Stimulated activated CD8-positive, alpha-beta memory T cell treated with anti-CD3 and anti-CD28 coated beads, Interleukin-15, amount 100 ng/mL, for 4 hours (primary cell): ENCODE measurements at places on chromosomes 1 and 21.

- DNase-seq = no peak
Measured at GRCh38 chr1:70627910-70628309, 216.8 kb downstream of the CTH start.

- no peak for DNase-seq
Measured at GRCh38 chr1:89934461-89934860, 60.4 kb upstream of the ZNF326 start.

DNA sequence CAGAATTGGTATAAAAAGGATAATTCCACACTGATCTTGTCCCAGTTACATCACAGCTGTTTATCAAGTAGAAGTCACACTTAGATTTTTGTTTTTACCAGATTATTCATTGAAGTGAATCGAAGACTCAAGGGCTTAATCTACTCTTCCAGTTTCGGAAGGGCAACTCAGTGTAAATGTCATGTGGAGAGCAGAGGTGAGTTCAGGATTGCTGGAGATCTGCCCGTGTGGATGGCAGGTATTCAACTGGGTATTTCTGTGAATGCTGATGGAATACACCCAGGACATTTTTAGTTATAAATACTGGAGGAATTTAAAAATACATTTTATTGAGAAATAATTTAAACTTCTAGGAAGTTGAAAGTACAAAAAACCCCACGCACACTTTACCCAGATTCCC, 19.4 kb downstream of the CC2D1B start:
- no peak for DNase-seq

- no peak for DNase-seq
Measured at GRCh38 chr1:109225711-109226445, 12.2 kb downstream of the SARS1 start.

GRCh38 chr1:206583707-206584648, 28.3 kb downstream of the EIF2D start:
- peak; percentile 73 for DNase-seq

DNA sequence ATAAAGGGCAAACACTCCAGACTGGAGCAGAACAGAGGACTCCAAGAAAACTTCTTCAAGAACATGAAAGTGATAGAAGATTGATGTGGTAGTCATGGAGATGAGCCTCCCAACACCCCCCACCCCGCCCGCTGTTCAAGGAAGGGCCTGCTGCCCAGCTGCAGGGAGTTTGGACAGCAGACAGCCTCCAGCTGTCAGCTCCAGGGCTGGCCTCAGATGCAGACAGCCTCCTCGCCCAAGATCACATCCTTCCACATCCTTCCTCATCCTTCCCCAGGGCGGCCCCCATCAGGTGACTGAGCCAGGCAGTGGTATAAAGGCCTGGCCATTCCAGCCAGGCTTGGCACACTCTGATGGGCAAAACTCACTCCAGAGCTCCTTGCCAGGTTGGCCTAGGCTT, 24.6 kb downstream of the HMGN2 start:
- DNase-seq = no peak

DNA sequence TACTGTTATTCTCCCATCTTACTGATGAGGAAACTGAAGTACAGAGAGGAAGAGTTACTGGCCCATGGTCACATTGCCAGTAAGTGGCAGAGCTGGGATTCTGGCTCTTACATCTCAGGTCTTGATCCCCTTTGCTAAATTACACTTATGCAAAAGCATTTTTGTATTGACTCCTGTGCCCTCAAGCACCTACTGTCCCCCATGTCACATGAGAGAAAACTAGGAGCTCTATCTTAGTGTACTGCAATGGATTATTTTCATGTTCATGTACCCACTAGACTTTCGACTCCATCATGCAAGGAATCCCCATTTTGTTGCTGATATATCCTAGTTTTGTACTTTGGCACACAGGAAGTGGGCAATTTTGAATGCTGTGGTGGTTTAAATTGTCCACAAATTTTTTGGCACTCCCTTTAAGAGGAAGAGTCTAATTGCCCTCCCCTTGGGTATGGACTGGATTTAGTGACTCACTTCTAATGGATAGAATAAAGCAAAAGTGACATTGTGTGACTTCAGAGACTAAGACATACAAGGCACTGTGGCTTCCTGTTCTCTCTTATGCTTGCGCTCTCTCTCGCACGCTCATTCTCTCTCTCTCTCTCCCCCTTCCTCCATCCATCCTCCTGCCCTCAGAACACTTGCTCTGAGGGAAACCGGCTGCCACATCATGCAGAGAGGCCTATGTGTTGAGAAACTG, 43.5 kb upstream of the JAK1 start:
- DNase-seq = no peak

GRCh38 chr1:14897547-14897946, 256.0 kb upstream of the TMEM51 start:
- no peak for DNase-seq

- DNase-seq = no peak
Measured at GRCh38 chr21:36773117-36773516, 74.2 kb downstream of the SIM2 start.

GRCh38 chr1:230641346-230641745, 935 bp upstream of the COG2 start:
- DNase-seq = no peak

DNA sequence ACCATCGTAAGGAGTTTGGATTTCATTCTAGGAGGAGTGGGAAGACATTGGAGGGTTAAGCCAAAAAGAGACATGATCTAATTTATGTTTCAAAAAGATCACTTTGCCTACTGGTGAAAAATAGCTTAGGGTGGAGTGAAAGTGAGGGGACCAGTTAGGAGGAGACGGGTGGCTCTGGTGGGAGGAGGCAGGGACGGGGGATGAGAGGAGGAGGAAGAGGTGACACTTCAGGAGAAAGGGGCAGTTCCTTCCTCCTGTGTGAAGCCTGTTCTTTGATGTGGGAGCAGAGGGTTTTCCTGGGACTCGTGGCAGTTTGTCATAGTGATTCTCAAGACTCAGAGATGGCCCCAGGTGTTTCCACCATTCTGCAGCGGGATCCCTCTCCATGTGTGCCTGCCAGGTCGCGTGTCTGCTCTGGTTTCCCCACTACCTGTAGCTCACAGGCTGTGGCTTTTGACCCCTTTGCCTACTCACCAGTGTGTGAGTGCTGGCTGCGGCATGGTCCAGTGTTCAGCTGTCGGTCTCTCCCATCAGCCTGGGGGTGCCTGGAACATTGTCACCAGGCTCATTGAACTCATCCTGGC, 102.4 kb downstream of the CNIH3 start:
- no peak for DNase-seq

GRCh38 chr21:41290106-41290799, 26.3 kb upstream of the FAM3B start:
- no peak for DNase-seq

GRCh38 chr1:17239420-17239819, 9.5 kb upstream of the PADI3 start:
- no peak for DNase-seq

DNA sequence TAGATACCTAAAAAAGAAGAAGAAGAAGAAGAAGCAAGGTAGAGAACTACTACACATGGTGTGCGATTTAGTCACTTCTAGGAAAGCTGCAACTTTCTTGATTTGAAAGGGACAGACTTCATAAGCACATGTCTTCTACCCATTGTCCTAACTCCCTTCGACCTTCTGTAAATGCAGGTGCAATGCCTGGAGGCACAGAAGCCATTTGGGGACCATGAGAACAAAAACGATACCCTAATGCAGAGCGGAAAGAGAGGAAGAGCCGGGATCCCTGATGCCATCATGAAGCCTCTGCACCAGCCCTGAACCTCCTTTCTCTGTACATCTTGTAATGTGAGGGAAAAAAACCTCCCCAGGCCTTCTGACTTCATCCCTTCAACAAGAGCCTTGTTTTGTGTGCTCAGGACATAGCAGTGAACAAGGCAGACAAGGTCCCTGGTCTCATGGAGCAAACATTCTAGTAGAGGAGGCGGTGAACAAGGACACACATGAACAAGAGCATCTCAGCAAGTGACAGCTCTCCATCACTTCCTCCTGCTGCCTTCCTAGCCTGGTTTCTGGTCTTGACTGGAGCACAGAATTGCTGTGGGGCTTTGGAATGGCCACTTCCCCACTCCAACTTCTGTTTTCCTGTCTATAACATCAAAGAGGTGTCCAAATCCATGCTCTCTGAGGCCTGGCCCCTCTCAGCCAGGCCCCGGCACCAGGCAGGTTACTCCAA, 5.5 kb upstream of the LAPTM5 start:
- DNase-seq = no peak

DNA sequence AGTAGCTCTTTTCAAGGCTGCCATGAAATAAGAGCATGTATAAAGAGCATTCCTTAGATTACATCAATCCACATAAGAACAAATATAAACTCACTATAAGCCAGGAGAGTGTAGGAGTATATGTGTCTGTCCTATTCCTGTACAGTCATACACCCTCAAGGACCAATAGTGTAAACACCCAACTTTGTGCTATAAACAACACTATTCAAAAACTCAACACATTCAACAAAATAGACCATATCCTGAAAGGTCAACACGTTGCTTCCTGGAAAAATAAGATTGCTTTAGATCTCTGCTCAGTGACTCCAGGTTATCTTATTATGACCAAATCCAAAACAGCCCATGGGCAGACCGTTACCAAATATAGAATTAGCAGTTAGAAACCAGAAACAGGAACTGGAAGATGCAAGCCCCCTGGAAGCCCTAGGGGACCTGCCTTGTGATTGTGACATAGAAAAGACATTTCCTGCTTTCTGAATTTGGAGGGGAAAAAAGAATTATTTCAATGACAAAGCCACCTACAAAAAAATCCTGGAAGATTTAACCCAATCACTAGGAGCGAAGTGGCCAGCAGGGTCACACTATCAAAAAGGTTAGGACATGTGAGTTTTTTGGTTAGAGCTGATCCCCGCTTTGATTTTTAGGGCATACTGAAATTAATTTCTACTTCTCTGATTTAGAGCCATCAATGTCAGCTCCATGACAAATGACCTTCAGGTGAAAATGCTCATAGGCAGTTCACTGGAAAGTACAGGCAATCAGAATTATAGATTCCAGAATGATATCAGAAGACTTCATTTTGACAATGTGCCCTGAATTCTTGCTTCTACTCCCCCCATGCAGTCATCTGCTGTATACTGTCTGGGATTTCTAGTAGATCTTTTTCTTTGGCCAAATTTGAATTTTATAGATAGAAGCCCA, 59.9 kb downstream of the LRRC8C start:
- no peak for DNase-seq

GRCh38 chr1:182615468-182616129, 11.4 kb upstream of the RGS16 start:
- no peak for DNase-seq

- DNase-seq = no peak
Measured at GRCh38 chr1:162141281-162142054, 72.0 kb downstream of the NOS1AP start.

DNA sequence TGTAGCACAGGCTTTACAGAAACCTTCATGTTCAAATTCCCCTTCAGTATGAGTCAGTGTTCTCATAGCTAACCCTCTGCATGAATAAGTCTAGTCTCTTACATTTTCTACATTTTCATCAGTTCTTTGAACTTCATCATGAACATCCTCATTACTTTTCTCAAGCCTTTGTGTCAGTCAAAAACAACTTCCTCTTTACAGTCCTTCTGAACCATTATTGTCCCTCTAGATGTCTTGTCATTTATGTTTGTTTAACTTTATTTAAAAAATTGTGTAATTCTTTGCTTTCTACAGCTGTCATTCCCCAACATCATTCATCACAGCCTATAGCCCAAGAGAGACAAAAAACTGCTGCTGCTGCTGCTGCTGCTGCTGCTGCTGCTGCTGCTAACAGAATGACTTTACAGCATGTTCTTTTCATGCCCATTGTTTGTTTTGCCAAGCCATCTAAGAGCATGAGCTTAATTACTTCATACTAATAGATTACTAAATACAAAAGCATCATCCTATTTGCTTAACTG, 133.1 kb downstream of the LRRC40 start:
- DNase-seq = no peak

- no peak for DNase-seq
Measured at GRCh38 chr1:186761358-186761757, 67.4 kb upstream of the PLA2G4A start.

GRCh38 chr1:110159168-110159567, 8.9 kb downstream of the SLC6A17 start:
- DNase-seq = no peak

DNA sequence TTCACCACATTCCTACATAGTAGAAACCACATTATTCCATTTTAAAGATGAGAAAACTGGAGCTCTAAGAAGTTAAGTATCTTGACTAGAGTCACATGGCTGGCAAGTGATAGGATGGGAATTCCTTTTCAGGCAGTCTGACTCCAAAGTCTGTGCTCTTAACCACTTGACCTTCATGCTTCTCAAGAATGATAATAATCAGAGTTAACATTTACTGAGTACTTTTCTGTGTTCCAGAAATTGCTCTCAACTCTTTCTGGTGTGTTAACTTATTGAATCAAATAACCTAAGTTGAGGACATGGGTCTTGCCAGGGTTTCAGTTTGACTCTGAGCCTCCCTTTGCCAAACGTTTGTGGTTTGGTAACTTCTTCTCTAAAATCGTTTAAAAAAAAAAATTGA, 169.4 kb downstream of the RASAL2 start:
- no peak for DNase-seq

DNA sequence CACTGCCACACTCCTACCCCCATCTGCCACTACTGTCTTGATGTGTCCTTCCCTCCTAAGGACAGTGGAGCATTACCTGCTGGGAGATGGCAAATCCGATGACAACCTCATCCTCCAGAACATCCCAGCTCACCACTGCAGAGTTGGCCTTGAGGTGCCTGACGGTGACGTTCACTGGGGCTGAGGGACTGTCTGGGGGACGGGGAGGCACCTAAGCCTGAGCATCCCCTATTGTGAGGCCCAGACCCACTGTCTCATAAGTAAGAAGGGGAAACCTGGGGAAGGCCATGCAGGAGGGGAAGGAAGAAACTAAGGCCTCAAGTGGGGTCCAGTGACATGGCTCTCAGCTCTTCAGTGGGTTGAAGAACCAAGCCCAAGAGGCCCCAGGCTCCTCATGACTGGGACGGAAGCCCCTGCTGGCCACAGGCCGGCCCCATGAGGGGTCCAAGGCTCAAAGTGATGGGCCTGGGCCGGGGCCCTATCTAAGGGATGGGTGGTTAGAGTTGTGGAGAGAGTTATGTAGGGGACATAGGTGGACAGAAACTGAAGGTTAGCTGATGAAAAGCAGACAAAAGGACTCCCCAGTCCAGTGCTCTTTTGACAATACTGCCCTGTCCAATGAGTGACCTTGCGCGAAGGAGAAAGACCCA, 1.8 kb downstream of the FNDC5 start:
- DNase-seq = no peak

GRCh38 chr21:45319461-45320211, 31.9 kb upstream of the POFUT2 start:
- DNase-seq = no peak

- no peak for DNase-seq
Measured at GRCh38 chr1:110631836-110632620, 25.9 kb upstream of the KCNA2 start.

- DNase-seq = peak; percentile 16
Measured at GRCh38 chr1:200483491-200484143, 73.8 kb upstream of the ZNF281 start.

- no peak for DNase-seq
Measured at GRCh38 chr21:38959692-38960061, 153.9 kb downstream of the ETS2 start.
